Hematopoietic multipotent progenitor cell treated with erythropoietin and hydrocortisone succinate and interleukin-3 and kit ligand, for 17 days (in vitro differentiated cells): ENCODE measurements at places on chromosomes 12 and 14.

- DNase-seq, result no peak
Measured at GRCh38 chr12:111424189-111424792, 18.6 kb downstream of the SH2B3 start.

- DNase-seq, result no peak
Measured at GRCh38 chr12:58424735-58425392, 483.5 kb downstream of the ATP23 start.

GRCh38 chr12:133233993-133234564 lies 1.6 kb downstream of the ANHX start:
- DNase-seq, result no peak

- DNase-seq, result no peak
Measured at GRCh38 chr12:18296909-18297280, 35.6 kb downstream of the PIK3C2G start.

- no peak for DNase-seq
Measured at GRCh38 chr14:20904393-20905029, 13.3 kb downstream of the RNASE3 start.

DNA sequence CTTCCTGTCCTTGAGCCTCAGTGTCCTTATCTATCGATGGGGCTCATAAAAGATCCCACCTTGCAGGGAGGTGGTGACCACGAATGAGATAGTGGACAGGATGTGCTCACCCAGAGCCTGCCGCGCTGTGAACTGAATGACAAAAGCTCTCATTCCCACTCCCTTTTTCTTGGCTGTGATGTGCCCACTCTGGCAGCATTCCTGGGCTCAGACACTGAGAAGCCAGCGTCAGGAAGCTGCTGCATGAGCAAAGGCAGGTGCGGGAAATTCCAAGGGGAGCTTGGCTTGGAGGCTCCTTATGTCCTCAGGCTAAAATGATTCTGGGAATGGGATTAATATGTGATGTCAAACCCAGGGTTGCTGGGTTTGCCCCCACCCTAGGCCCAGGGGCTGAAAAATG lies 61.6 kb downstream of the EFCAB11 start:
- no peak for DNase-seq

GRCh38 chr12:25993901-25994651 lies 35.6 kb downstream of the RASSF8 start:
- DNase-seq, result no peak

- DNase-seq, result no peak
Measured at GRCh38 chr12:92278378-92278828, 132.8 kb upstream of the BTG1 start.

DNA sequence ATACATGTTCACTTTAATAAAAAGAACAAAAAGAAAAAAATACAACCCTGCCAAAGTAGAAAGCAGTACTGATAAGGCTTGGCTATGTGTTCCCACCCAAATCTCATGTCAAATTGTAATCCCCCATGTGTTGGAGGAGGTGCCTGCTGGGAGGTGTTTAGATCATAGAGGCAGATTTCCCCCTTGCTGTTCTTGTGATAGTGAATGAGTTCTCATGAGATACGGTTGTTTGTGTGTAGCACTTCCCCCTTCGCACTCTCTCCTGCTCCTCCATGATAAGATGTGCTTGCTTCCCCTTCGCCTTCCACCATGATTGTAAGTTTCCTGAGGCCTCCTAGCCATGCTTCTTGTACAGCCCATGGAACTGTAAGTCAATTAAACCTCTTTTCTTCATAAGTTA lies 59.9 kb downstream of the USP15 start:
- DNase-seq, result peak; percentile 42

DNA sequence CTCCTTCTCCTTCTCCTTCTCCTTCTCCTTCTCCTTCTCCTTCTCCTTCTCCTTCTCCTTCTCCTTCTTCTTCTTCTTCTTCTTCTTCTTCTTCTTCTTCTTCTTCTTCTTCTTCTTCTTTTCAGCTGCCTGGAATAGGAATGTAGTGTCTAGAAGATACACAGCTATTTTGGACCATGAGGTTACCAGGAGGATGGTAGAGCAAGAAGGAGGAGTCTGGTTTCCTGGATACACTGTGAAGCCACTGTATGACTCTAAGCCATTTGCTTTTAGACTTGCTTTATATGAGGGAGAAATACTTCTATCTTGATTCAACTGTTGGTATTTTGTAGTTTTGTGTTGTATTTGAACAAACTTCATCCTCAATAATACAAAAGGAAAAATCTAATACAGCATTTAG lies 3.0 kb upstream of the MYBPC1 start:
- DNase-seq, result no peak

DNA sequence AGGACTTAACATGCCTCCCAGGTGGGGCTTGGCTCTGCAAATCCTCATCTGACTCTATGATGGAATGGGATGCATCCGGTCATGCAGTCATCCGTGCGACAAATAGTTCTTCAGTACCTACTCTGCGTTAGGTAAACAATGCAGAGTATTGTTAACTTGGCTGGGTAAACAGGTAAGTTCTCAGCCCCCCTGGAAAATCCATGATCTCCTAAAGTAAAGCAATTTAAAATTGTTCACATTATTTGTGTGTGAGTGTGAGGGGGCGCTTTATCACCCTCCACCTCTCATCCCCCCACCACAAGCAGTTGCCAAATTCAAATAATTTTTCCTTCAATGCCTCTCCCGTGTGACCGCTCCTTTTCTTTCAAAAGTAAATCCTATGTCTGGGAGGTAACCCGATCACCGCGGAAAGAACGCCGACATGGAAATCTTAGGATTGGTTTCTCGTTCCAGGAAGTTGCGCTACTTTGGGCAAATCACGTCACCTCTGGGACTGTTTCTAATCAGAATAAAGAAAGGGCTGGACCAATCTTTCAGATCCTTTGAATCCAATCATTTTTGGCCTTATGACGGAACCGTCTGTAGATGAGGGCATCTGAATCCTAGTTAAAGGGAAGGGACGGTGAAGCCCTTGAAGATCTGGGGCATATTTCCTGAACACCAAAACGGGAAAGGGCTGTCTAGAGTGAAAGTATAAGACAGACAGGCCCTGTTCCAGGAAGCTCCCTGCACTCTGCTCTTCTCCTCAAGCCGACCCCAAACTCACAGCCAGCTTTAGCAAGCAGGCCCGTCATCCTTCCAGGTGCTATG lies 44.0 kb upstream of the SINHCAF start:
- DNase-seq, result no peak

DNA sequence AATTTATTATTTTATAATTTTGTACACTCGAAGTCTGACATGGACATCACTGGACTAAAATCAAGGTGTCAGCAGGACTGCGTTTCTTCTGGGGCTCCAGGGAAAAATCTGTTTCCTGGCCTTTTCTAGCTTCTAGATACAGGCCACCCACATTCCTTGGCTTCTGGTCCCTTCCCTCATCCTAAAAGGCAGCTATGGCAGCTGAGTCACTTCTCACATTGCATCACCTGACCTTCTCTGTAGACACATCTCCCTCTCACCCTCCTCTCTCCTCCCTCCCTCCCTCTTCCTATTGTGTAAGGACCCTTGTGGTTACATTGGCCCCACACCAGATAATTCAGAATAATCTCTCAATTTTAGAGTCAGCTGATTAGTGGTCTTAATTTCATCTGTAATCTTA lies 92.4 kb downstream of the RPS6KA5 start:
- DNase-seq, result no peak

GRCh38 chr12:86663173-86663572 lies 407.0 kb upstream of the MGAT4C start:
- DNase-seq, result no peak

DNA sequence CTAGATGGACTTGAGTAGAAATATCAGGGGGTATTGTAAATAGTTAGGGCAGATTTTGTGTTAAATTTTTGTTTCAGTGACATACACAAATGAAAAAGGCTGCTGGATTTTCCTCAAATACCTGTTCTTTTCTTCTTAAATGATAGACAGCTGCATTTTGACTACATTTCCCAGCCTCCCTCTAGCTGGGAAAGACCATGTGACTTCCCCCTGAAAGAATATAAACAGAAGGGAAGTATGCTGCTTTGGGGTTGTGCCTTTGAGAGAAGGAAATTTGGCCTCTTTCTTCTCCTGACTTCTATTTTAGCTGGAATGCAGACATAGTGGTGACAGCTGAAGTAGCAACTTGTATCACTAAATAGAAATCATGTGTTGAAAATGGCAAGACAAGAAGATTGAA lies 476.1 kb upstream of the SYT1 start:
- DNase-seq, result no peak

GRCh38 chr12:14772946-14773345 lies 30.3 kb downstream of the WBP11 start:
- no peak for DNase-seq

DNA sequence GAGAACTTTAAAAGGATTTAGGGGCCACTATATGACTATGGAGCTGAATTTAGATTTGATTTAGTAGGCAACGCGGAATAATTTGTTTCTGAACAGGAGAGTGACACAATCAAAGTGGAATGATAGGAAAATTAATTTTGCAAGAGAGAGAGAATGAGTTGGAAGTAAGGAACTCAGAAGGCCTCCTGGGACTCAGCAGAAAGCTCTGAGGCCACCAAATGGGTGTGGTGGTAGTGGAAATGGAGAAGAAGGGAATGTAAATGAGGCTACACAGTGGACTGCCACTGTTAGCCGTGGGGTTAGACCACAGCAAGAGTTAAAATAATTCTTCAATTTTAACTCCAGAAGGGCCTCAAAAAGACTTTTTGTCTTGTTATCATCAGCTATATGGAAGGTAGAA lies 102.7 kb downstream of the LRRK2 start:
- DNase-seq, result no peak

- no peak for DNase-seq
Measured at GRCh38 chr14:103576371-103577024, 13.7 kb downstream of the COA8 start.

DNA sequence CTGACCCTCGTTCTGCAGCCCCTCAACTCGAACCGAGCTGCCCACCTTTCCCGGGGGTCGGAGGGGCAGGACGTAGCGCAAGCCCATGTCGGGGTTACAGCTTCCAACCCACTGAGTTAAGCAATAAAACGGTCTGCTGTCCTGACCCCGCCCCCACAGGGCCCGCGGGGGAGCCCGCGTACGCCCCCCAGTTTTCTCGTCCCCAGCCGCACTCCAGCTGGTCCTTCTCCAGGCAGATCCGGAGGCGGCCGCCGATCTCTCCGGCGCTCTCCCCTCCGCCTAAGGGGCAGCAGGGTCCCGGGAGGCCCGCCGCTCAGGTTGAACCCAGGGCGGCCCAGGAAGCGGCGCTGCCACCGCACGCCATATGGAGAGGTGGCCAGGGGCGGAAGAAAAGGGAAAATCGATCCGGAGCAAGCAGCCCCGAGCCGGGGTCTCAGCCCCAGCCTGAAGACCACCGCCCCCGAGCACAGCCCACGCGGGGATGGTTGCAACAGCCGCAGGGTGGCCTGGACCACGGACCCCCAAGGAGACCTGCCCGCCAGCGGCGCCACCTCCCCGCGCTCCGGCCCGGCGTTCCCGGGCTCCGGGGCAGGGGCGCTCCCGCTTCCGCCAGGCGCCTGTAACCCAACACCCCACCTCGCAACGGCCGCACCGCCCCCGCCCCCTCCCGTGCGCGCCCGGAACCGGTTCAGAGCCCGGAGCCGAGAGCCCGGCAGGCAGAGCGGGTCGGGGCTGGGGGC lies 760 bp downstream of the ACTN1 start:
- no peak for DNase-seq

GRCh38 chr12:2284857-2285256 lies 232.1 kb downstream of the CACNA1C start:
- DNase-seq, result no peak

DNA sequence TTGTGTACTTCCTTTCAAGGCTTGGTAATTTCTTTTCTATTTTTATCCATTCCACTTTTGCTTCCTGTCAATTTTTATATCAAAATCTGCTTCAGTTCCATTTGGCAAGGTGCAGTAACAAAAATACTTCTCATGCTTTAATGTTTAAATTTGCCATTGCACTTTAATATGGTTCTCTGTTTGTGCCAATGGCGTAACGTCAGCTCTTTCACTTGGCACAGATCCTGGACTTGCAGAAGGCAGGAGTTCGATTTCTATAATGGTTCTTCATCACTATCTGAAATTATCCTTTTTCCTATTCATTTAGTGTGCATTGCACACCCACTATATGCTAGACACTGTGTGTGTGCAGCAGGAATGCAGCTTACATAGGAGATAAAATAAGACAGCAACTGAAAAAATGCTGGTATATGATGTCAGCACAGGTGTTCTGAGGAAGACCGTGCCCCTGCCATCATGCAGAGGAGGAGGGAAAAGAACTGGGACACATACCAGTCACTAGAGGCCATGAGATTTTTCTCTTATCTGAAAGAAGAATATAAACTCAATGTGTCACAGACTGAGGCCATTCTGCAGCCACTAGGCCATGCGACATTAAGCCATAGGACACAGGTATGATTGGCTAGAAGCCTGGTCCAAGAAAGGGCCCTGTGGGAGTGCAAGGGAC lies 298.2 kb downstream of the RPAP3 start:
- DNase-seq, result no peak

DNA sequence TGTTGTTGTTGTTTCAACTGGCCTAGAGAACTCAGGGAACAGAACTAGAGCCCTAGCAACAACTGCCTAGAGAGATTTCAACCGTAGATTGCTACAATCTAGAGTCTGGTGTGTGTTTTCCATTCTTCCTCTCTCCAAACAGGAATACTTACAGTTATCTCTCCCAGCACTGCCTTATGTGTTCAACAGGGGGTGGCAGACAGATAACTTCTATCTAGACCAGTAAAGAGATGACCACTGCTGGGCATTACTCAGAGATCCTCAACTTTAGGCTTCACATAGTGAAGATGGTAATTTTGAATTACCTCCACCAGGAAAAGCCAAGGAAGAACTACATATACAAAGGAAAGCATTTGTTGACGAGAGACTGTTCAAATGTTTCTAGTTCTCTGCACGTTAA lies 4.8 kb downstream of the TXNDC16 start:
- DNase-seq, result no peak
